Memory B cell (primary cell): ENCODE measurements at places on chromosomes 5 and 9.

GRCh38 chr5:36523450-36523849 is 83.0 kb upstream of the SLC1A3 start:
- no peak for DNase-seq

DNA sequence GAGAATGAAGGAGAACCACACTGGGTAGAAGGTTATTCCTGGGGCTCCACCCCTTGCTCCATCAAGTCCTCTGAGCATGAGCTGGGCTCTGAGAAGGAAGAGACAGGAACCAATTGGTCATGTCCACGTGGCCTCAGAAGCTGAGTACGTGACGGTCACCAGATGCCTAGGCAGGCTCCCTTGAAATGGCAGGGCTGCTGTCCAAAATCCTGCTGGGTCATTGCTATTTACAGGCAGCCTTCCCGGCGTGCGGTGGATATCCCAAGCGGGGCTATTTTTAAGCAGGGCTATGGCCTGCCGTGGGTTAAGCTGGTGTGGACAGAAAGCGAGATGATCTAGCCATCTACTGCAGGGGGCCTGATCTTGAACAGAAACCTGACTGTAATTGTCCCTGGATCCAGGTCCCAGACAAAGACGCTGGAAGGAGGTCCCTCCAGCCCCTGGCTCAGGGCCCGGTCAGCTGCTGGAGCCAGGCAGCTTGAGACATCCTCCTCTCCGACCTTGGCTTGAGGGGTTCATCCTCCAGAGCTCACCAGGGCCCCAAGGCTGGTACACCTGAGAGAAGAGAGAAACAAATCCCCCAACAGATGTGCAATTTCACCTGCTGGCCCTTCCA is 550 bp upstream of the CKMT2 start:
- DNase-seq: no peak

GRCh38 chr9:37760416-37761161 is 7.0 kb downstream of the TRMT10B start:
- DNase-seq: no peak

GRCh38 chr5:124156415-124156996 is 589.9 kb downstream of the ZNF608 start:
- DNase-seq: no peak

GRCh38 chr9:127801955-127802575 is 617 bp upstream of the FPGS start:
- no peak for DNase-seq

DNA sequence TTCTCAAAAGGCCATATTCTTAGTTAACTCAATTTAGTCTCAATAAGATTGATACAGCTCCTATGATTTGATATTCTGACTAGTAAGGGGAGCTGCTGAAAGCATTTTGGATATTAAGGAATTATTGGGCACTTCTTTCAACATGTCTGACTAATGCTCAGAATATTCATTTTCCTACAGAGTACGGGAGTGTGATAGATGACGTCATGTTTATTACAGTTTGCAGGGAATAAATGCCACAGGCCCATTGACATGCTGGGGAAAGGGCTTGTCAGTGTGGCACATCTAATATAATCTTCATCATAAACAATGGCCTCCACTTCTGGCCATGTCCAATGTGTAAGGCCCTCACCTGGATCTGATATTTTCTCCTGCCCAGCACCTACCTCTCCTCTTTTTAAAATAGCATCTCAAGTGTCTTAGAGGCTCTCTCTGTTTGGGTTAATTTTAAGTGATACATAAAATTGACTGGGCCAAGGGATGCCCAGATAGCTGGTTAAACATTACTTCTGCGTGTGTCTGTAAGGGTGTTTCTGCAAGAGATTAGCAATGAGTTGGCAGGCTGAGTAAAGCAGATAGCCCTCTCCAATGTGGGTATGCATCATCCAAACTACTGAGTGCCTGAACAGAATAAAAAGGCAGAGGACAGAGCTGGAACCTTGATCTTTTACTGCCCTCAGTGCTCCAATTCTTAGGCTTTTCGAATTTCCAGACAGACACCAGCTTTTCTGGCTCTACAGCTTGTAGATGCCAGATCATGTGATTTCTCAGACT is 99.3 kb downstream of the SLC24A2 start:
- DNase-seq: no peak

DNA sequence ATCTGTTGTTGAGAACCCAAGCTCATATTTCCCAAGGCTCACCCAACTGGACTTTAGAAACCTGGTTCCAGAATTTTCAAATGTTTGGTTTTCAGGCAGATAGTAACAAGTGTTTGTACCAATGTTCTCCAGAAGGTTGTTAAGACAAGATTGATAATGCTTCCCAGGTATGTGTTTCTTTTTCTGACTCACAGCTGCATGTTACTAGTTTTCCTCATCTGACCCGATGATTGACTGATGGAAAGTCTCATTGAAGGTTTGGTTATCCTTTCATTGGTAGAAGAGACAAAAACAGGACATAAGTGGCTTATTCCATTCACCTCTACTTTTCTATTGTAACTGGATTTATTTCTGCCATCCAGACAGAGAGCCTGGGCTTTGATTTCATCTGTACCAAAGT is 10.4 kb downstream of the BASP1 start:
- DNase-seq: no peak
